Astrocyte of the cerebellum (primary cell): ENCODE measurements at places on chromosomes 11 and 22.

- DNase-seq = no peak
Measured at GRCh38 chr22:22229683-22230420, 14.7 kb upstream of the VPREB1 start.

GRCh38 chr11:34509336-34509876, 4.2 kb downstream of the ELF5 start:
- no peak for DNase-seq

DNA sequence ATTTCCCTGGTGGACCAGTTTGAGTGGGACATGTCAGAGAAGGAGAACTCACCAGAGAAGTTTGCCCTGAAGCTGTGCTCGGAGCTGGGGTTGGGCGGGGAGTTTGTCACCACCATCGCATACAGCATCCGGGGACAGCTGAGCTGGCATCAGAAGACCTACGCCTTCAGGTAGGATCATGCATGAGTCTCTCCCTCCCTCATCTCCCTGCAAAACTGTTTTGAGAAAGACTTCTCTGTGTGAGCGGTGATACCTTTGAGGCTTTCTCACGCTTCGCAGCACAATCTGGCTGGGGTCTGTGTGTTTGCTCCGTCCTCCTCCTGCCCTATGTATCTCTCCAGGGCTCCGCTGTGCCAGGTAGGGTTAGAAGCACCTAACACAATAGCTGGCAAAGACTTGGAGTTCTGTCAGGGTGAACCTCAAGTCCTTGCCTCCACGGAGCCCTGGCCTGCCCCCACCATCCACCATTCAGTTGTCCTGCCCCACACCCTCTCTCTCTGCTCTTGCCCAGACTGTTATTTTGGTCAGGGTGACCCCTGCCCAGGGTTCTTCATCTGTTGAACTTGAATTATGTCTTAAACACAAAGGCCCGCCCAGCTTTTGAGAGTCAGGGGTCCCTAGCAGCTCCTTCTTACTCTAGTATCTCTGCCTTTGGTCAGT, 13.4 kb downstream of the DERL3 start:
- DNase-seq = no peak

GRCh38 chr11:66251809-66252208, 16.6 kb upstream of the RAB1B start:
- DNase-seq = no peak
